NCI-H1417 treated with DMSO at 0.1 percent for 48 hours (cell line): ENCODE measurements at places on chromosomes 7 and 10.

GRCh38 chr10:18140149-18140956, at the start of gene CACNB2:
Gene CACNB2 (plus strand): TSS chr10:18140424.
- no peak for DNase-seq

- no peak for DNase-seq
These were observed 11.6 kb downstream of the OGDH start for GRCh38 chr7:44618045-44618444.

GRCh38 chr7:24939416-24939815, 40.6 kb downstream of the OSBPL3 start:
- DNase-seq: no peak

- DNase-seq: no peak
These were observed 18.7 kb downstream of the AMZ1 start for GRCh38 chr7:2706685-2707126.

DNA sequence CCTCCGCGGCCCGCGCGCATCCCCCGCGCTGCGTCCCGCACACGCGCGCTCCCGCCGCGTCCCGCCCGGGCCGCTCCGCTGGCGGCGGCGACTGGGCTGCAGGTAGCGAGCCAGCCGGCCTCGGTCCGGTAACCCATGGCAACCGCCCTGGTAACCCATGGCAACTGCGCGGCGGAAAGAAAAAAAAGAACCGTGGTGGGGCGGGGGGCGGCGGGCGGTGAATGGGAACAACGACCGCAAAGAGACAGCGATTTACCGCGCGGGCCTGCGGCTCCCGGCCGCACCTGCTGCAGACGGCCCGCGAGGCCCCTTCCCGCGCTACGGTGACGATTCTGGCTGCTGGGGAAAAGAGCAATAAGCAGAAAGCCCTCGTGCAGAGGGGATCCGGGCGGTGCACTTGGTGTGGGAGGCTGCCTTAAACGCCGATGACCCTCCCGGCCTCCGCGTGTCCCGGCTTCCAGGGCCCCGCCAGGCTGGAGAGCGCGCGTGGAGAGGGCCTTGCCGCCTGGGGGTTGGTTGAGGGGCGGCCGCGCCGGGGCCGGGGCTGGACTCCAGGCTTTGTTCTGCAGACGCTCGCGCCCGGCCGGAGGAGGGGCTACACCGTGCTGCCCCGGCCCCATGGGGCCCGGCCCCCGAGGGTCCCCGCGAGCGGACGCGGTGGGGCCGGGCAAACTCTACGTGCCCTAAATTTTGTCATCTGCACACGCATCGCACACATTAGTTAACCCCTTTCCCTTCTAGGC, 84.7 kb downstream of the SNX10 start:
- DNase-seq: peak; percentile 64

- DNase-seq: no peak
These were observed 94.1 kb upstream of the ZNF800 start for GRCh38 chr7:127486654-127487053.

- peak; percentile 81 for DNase-seq
These were observed 192.9 kb downstream of the AUTS2 start for GRCh38 chr7:69790977-69791724.

- no peak for DNase-seq
These were observed 18.6 kb downstream of the PFKP start for GRCh38 chr10:3085785-3086567.

DNA sequence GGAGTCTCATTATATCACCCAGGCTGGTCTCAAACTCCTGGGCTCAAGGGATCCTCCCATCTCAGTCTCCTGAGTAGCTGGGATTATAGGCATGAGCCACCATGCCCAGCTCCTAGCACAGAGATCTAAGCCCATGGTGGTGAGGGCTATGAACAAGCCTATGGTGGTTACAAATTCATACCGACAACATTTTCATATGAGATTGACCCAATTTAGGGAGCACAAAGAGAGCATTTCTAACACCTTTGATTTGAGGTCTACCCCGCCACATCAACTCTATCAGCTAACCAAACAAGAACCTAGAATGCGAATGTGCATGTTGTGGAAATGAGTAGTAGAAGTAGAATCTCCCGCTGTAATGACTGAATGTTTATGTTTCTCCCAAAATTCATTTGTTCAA, 14.2 kb upstream of the PRF1 start:
- DNase-seq: no peak
